Naive thymus-derived CD4-positive, alpha-beta T cell (primary cell): ENCODE measurements at places on chromosomes 6 and 20.

- no peak for DNase-seq
Observed at GRCh38 chr20:4161401-4162251, 146.3 kb upstream of the RNF24 start.

DNA sequence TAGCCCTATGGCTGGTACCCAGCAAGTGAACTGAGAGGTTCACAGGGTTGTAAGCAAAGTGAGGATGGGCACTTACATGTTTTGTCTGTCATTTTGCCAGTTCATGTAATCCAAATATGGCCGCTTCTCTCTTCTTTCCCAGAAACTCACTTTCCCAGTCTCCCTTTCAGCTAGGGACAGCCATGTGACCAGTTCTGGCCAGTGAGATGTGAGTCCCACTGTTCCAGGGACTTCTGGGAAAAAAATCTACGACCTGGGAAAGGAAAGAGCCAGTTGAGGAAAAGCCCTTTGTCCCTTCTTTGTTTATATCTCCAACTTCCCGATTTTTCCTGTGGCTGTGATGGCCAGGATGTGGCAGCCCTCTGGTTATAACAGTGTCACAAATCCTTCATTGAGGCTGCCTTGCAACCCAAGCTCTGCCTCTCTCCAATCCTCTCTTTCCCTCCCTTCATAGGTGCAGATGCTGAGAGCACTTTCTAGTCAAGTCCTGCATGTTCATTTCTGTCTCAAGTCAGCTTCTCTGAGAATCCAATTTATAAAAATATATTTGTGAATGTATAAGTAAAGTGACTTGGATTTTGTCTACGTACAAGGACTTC is 148.6 kb upstream of the ZFP64 start:
- DNase-seq, result no peak

GRCh38 chr6:47836046-47836445 is 54.2 kb downstream of the OPN5 start:
- DNase-seq, result no peak

DNA sequence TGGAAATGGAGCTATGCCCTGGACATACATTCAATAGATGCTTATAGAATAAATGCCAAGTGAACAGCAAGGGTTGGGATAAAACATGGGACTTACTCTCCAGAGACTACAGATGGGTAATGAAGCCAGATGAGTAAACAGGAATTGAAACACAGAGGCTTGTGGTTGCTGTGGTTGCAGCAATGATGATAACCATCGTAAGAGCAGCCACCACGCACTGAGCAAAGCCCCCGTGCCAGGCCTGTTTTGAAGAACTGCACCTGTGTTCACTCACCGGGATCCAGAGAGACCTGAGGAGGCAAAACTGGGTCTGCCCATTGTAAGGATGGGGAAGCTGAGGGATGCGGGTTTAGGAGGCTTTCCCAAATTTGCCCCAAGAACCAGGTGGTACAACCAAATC is 431.1 kb upstream of the CDH4 start:
- DNase-seq, result no peak

- DNase-seq, result no peak
Observed at GRCh38 chr6:13436399-13437217, 50.8 kb downstream of the GFOD1 start.

DNA sequence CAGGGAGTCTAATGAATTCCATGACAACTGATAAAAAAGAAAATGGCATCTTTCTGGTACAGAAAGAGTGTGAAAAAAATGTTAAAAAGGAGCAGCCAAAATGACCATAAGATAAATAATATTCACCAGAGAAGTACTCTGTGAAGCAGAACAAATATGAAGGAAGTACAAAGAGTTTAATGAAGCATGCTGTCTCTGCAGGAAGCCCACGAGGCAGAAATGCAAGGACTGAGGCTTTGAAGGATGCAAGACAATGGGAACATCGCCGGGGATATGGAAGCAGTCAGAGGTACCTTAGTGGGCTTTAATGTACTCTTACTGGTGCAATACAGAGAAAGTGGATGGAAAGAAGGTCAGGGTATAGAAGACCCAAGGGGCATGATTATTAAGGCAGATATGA is 50.7 kb downstream of the NOX3 start:
- DNase-seq, result no peak

- DNase-seq, result no peak
Observed at GRCh38 chr6:168962886-168963285, 290.8 kb downstream of the THBS2 start.

GRCh38 chr20:1820138-1821079 is 74.8 kb upstream of the SIRPA start:
- no peak for DNase-seq

GRCh38 chr6:22568854-22569253 is 512 bp upstream of the HDGFL1 start:
- DNase-seq, result no peak

DNA sequence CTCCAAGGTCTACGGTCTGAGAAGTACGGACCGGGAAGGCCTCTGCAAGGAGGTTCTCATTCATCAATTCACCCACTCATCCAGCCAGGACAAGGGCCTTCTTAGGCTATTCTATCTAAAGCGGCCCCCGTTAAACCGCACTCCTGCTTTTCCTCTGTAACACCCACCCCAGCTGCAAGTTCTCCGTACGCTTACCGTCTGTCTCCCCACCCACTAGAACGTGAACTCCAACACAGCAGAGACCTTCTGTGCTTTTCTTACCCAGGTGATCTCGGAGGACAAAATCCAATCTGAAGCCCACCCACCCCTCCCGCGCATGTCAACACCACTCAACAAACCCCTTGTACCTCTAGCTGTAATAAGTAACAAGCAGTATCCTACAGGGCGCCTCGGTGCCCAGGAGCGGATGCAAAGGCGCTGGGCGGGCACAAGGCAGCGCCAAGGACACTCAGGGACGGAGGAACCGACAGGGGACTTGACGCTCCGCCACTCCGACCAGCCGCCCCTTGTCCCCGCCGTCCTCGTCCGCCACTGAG is 351 bp downstream of the AURKA start:
- no peak for DNase-seq

DNA sequence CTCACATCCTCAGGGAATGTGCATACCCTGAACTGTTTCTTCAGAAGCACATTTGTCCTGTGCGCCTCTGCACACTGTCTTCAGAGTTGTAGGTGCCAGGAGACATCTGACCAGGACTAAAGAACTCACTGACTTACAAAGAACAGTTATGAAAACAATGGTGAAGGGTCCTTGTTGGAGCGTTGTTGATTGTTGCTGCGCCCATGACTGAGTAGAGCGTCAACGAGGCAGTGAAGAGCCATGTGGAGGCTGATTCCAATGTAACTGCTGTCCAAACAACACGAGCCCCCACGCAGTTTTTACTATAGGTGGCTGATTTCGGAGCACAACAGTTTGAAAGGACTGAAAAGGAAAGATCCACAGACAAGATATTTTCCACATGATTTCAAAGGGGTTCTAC is 380.3 kb downstream of the CDH26 start:
- no peak for DNase-seq

- no peak for DNase-seq
Observed at GRCh38 chr20:50216543-50217206, 26.0 kb downstream of the CEBPB start.

GRCh38 chr6:111761783-111762312 is 111.4 kb downstream of the FYN start:
- DNase-seq, result no peak

DNA sequence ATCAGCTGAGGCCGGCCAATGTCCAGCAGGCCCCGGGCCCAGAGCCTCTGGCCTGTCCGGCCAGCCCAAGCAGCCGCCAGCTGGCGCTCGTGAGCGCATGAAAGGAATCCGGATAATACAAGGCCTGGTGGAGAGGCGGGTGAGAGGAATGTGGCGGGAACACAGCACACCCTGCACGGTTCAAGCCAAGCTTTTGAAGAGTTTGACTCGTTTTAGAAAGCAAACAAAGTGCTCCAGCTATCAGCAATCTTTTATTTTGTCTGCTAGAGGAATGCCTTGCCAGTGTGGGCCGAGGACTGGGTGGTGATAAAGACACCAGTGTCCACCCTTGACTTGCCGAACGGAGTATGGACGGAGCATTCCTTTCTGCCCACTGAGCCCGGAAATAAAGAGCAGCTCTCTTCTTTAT is 9.3 kb upstream of the NEDD9 start:
- no peak for DNase-seq

DNA sequence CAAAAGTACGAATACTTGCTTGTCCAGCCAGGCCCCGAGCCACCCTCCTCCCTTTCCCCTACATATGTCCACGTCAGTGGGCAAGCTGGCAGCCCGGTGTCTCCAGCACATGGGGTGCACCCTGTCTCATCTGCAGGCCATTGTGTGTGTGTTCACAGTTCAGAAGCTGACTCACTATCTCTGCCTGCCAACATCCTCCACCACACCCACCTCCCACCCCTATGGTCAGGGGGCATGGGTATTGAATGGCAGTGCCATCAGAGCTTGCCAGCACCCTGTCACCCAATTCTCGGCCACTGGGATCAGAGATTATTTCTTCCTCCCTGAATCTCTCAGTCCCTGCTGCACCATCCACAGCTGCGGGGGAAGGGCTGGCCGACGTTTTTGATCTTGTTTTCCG is 195.7 kb downstream of the FARS2 start:
- no peak for DNase-seq

- DNase-seq, result no peak
Observed at GRCh38 chr6:9830808-9831207, 584.1 kb downstream of the TFAP2A start.
